ENCODE measurements at places on chromosomes 2 and 18.

DNA sequence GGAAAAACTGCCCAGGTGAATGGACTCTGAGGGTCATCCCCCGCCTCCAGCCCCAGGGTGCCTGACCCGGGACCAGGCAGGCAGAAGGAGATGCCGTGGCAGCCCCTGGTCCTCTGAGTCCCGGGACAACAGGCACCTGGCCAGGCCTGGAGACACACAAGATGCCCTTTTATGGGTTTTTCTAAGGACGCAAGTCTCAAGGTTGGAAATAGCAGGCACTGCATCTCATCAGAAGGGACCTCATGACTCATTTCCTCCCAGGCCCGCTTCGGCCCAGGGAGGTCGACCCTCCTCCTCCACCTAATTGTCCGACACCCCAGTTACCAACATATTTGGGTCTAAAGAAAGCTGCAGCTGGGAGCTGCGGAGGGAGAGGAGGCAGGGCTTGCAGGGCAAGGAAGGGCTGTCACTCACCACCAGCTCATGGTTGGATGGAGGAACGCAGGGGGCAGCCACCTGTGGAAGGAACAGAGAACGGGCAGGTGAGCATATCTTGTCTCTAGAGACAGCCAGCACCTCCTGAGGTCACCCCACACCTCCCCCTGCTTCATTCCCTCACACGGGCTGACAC lies 82.9 kb downstream of the TNS1 start:
- DNase-seq, result no peak

DNA sequence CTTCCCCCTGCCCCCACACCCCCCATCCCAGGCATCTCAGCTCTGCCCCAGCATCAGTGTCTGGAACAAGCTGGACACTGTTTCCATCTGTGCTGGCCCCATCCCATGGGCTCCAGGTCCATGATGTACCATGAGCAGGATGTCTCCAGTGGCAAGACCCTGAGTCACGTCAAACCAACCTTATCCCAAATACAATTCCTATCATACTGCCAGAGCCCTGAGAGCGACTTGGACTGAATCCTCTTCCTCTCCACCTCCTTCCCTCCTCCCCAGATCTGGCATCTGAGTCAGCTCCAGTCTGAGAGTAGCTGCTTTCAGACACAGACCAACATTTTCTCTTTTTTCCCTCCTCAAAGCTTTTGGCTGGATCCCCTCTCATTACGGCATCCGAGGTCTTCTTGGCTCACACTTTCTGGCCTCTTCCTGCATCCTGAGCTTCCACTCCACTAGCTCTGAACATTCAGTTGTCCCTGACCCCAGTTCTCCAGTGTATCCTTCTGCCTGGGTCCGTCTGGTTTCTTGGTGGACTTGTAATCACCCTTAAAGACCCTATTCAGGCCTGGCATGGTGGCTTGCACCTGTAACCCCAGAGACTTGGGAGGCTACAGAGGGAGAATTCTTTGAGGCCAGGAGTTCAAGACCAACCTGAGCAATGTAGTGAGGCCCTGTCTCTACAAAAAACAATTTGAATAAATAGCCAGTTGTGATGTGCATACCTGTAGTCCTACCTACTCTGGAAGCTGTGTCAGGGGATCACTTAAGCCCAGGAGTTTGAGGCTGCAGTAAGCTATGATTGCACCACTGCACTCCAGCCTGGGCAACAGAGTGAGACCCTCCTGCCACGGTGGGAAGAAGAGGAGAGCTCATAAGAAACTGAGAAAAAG lies 68.3 kb downstream of the ACKR3 start:
- DNase-seq, result no peak

- no peak for DNase-seq
Observed at GRCh38 chr2:68971591-68972231, 2.7 kb upstream of the GKN1 start.

GRCh38 chr2:233801357-233802131 lies 23.4 kb downstream of the MROH2A start:
- no peak for DNase-seq

GRCh38 chr18:49677081-49677480 lies 115.2 kb downstream of the LIPG start:
- DNase-seq, result no peak

DNA sequence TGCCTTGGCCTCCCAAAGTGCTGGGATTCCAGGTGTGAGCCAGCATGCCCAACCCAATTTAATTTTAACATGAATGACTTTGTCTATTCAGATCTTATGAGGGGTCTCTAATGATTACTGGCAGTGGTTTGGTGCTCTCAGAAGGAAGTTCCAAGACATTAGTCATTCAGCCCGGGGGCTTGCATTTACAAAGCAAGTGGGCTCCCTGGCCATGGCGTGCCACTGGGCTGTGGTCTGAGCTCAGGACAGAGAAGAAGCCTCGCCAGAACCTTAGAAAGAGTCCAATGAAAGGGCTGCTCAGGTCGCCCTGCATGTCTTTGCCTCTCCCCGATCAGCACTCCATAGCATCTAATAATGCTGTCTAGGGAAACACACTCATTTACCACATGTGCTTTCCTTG lies 182.6 kb upstream of the CHAC2 start:
- no peak for DNase-seq

GRCh38 chr2:233084488-233084887 lies 24.3 kb downstream of the INPP5D start:
- no peak for DNase-seq

DNA sequence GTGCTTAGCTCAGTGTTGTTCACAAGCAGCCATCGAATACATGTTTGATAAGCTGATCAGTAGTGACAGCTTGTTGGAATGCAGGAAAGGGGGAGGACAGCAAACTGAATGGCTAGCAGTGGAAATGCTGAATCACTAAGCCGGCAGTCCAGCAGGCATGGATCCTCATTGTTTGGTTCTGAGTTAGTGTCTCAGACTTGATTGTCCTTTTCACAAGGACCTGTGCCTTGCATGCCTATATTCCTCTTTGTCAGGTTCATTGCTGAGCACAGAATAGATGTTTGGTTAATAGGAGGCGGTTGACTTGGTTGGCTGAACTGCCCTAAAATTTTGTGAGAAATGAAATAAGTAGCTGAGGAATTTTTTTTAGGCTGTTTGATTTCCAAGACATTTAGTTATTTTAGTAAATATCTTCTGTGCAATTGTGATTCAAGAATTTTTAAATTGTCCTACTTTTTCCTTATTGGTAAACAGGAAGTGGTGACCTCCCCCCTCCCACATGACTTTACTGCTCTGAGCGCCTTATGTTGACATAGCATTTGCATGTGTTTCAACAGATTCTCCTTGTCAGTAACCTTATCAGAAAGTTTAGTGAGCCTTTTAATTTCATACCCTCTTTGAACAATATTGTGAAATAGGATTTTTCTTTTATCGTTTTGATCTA lies 21.4 kb upstream of the STON1 start:
- DNase-seq, result no peak

DNA sequence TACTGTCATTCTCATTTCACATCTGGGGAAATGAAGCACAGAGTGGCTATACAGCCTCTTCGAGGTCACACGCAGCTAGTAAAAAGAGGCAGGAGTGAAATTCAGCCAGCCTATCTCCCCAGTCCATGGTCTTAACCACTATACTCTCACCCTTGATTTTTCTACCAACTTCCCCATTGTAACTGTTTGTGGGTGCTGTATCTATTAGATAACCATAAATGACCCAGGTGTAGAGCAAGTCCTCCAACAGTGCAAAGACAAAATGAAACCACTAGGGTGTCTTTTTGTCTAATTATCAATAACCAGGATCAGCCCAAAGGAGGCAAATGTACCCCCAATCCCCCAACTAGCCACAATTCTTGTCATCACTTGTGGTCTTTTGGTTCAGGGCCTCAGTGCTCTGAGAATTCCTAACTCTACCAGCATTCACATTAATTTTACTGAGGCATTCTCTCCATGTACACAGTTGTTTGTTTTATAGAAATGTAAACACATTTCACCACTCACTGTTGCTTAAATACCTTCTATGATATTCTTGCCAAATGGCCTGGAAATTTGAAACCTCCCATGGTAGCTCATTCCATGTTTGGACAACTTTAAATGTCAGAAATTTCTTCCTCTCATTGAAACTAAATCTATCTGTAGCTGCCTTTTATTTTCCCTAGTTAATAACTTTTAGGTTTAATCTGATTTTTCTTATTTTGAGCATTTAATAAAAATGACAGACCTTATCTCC lies 58.7 kb downstream of the SLC40A1 start:
- DNase-seq, result no peak

DNA sequence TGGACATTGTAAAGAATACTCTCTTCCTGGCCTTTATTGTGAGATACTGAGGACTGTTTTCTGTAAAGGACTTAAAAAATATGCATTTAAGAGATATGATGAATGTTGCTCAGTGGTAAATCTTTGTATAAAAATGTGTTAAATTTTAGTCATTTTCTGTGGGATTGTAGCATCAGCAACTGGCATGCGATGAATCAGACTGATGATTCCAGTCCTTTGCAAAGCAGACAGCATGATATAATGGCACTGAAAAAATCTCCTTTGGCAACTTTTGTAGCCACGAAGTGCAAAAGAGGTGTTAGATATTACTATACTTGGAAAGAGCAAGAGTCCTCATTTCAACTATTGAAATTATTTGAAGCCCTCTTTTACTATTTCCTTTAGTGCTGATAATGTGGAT lies 678.7 kb downstream of the PLCL1 start:
- no peak for DNase-seq

DNA sequence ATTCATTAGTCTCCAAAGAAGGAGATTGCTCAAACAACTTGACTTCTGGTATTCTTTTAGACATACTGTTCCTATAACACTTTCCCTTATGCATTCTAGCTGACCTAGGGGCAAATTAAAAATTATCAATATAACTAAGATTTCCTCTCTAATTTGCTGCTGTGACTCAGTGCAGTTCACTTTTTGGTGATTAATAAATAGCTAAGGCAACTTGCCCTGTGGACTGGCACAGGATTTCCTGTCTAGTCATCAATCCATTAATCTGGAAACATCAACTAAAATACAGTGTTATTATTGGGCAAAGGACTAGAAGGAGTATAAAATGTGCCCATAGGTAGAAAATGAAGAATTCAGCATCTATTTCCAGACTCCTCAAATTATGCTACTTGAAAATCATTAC lies 83.5 kb upstream of the SERPINE2 start:
- no peak for DNase-seq

DNA sequence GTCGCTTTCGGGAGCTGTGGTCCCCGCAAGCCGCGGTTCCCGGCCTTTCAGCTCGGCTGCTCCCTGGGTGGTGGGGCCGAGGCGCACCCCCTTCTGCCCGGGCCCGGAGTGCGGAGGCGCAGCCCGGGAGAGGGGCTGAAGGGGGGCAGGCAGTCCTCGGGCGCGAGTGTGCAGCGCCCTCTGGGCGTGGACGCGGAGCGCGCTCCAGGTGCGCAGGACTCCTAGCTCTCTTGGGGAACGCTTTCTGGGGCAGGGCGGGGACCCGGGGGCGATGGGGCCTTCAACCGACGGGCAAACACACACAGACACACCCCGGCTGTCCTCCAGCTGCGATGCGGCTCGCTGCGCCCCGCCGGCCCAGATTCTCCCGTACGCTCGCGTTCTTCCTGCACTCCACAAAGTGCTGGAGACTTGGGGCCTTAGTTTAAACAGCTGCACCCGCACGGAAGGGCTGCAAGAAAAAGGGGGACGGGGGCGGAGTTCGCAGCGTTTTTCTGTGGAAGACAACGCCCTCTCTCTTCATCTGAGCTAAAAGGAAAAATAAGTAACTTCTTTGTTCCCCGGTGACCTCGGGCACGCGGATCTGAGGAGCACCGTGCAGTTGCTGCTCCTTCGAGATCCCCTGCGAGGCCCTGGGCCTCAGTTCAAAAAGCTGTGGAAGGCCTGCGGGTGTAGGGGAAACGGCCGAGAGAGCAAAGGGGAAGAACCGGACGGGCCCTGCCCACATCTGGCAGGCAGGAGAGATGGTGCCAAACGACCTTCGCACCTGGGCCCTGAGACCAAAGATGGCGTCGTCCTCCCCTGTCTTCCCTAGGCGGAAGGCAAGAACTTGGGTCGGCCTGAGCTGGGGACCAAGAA lies 593 bp upstream of the SDC1 start:
- DNase-seq, result no peak

- no peak for DNase-seq
Observed at GRCh38 chr2:234594715-234595114, 97.8 kb upstream of the ARL4C start.

DNA sequence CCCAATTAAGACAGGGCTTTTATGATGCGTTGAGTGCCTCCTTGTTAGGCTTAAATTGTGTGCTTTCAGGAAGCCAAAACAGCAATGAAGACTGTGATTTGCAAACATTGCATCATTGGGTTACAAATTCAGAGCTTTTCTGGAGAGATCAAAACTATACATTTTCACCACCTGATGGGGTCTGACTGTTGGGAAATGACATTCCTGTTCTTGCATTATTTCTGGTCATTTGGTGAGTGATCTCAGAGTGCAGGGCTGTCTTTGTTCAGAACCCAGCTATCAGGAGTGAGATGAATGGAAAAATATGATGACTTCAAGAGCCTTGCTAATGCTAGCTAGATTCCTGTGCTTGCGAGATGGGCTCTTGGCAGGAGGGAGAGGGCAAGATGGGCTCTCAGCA lies 39.1 kb downstream of the SH3RF3 start:
- no peak for DNase-seq

- DNase-seq, result no peak
Observed at GRCh38 chr18:46283268-46283667, 179.1 kb downstream of the HAUS1 start.

- no peak for DNase-seq
Observed at GRCh38 chr18:76145521-76146376, 349.3 kb downstream of the ZNF516 start.

DNA sequence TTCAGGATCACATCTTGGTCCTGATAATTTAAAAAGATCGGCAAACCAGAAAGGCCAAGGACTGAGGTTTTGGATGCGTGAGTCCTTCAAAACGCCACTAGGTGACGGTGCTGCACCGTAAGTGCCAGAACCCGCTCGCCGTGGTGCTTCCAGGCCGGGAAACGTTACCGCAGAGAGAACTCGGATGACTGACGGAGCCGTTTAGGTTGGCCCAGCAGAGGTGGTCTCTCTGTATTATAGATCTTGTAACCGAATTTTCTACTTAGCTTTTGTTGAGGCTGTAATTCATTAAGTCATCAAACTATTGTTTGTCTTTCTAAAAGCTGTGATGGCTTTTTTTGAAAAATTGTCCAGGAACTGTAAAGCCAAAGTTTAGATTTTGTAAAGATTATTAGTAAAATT lies 39.8 kb upstream of the ADCYAP1 start:
- DNase-seq, result no peak

- no peak for DNase-seq
Observed at GRCh38 chr2:24899361-24899910, 20.6 kb downstream of the ADCY3 start.

DNA sequence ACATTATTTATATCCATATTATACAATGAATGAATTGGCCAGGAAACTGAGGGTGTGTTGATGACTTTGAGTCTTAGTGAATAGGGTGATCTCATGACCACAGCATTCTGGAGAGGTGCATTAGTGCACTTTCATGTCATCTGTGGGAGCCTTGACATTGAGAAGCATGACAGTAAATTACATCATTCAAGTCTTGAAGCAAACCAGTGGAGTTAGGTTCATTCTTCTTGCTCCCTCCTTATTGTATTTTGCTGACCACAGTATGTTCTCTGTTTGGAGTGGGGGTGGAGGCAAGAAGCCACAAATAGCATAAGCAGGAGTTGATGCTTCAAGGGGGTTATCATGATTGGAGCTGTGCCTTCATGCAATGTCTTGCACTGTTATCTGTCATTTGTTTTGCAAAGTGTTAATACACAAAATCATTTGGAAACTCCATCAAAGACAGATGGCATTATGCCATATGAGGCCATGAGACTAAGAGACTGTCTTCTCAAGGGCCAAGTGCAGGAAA lies 680.2 kb downstream of the NYAP2 start:
- no peak for DNase-seq
